ENCODE measurements at places on chromosomes 4 and X.
A peak's percentile ranks its signal among the peaks of the same experiment; 100 is the strongest.

- no peak for DNase-seq
These were observed at the start of gene GLRB for GRCh38 chr4:157075811-157076577. GLRB (plus strand) TSS chr4:157076150; CDS start chr4:157078025, 1,875 bp downstream.

- no peak for DNase-seq
These were observed 186.2 kb downstream of the STIM2 start for GRCh38 chr4:27046851-27047250.

DNA sequence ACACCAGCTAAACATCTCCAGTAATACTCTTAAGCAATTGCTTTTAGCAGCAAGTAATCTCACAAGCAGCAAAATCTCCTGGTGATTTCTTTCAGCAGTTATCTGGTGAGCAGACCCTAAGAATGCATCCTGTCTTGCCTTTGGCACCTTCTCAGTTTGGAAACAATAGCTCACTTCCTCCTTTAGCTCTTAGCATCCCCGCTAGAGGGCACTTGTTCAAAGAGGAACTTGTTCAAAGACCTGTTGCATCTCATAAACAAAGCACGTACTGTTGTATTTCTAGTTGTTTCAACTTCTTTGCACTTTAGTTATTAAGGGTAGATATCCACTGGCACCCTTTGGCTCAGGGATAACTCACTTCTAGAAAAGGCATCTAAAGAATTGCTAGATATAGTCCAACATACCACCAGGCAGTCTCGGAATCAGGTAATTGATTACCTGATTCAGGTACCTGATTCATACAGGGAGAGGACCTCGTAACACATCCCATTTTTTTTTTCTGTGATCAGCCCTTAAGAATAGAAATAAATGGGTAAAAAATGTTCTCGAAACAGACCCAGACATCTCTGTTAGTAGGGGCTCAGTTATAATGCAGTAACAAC lies 81.9 kb upstream of the QRFPR start:
- no peak for DNase-seq

GRCh38 chr4:184376126-184376838 lies 98.1 kb downstream of the IRF2 start:
- DNase-seq: no peak

DNA sequence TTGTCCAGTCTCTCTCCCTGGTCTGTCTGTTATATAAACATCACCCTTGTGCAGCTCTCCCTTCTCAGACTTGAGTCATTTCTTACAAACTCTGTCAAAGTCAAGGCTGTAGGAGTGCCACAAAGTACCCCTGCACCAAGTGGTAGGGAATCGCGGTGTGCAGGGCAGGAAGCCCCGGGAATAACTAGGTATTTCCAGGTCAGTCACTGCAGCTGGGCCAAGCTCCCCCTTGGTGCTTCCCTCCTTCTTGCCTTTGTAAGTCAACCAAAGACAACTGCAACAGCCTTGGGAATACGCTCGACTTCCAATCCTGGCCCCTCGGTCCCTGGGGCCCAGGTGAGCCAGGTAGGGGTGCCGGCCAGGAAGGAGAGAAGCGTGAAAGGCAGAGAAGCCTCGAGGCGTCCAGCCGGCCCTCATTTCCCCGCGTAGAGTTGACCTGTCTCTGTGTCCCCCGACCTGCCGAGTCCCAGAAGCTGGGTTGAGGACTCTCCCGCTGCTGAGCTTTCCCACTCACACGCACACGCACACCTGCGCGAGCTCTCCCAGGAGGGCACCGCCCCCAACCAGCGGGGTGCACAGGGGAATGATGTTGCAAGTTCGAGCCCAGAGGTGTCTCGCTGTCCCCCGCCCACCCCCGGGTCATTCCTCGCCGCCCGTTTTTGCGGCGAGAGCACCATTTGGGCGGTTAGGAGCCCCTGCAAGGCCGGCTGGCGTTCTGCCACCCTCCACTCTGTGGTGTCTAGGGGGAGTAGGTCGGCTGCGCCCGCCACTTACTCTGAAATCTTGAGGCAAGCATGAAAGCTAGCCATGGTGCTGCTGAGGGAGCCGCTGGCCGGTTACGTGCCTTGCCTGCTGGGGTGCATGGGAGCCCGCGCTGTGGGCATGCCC lies 22.8 kb upstream of the KIAA1210 start:
- no peak for DNase-seq

DNA sequence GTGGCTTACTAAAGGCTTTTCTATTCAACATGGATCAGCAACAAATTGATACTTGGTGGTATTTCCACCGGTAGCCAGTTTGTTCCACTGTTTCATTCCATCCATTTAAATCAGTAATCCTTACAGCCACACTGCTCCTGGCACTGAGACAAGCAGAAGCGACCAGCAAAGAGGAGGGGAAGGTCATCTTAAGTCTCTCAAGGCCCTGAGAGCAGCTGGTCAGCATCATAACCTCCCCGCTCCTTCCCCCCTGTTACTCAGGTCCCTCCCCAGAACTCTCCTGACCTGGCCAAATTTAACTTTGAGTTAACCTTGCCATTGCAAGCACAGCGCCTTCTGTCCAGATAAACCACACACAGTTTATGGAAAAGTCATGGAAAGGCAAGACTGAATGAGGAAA lies 331.3 kb upstream of the KLF3 start:
- no peak for DNase-seq

DNA sequence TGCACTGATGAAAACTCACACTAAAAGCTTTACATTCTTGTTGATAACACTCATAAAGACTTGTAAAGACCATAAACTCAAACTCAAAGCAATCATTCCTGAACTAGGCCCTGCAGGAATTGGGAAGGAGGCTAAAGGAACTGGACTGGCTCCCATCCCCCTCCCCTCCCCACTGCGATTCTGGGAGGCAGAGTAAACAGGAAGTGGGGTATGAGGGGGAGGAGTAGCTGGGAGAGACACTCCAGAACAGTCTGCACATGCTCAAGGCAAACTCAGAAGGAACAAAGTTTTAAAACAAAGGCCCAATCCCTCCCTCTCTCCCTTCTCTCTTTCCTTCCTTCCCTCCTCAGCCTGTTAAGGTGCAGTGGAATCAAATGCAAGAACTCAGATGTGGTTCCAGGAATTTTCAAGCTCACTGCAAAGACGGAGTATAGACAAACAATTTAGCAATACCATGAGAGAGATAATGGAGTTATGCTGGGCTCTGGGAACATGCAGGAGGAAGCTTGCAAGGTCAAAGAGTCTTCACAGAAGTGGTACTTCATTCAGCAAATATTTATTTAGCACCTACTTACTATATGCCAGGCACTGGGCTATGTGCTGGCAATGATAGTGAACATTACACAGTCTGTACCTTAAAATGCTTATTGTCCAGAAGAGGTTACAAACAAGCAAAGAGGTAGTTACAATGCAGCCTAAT lies 15.9 kb downstream of the MID1IP1 start:
- peak; percentile 34 for DNase-seq

GRCh38 chr4:90002441-90003062 lies 107.9 kb downstream of the MMRN1 start:
- DNase-seq: no peak

- no peak for DNase-seq
These were observed 29.1 kb downstream of the MAGED1 start for GRCh38 chrX:51922561-51922960.

DNA sequence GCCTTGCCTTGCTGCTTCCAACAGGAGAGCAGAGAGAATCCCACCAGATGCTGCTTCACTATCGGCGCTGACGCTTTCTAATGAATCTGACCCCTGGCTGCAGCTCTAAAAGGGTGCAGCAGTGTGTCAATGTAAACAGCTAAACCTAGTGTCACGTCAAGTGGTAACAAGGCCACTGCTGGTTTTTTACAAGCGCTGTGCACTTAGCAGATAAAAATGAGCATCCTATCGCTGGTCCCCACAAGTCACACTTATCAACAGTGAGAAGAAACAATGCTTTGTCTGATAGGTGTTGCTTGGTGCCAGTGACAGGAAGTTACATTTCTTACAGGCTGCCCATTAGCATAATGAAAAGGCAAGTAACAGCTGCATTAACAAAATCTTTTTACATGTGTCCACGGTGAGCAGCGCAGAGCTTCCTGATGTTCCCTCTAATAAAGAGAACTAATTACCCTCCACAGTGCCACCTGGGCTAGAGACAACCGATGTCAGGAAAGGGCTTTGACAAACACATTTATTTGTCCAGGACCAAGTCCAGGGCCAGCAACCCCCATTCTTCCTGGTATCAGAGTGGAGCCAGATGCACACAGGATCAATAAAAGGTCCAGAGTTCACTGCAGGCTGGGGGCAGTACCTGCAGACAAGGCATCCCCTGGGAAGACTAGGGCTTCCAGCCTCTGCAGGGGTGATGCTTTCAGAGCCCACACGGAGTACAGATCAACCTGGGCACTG lies 176.0 kb downstream of the MGST2 start:
- no peak for DNase-seq

DNA sequence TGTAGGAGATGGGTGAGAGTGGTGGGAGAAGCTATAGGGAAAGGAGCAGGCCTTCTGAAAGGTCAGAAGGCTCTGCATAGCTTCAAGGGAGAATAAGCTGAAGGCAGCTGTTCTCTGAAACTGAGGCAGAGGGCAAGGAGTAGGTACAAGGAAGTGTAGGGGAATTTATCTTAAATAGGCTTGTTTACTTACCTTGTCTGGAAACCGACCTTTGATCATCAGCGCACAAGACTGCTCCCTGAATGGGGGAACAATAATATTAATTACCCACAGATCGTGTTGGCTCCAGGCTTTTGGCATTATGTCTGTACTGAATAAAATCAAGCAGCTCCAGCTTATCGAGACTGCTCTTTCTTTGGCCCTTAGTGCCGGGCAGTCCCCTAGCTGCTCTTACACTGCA lies 175.5 kb upstream of the MAGEB16 start:
- no peak for DNase-seq

DNA sequence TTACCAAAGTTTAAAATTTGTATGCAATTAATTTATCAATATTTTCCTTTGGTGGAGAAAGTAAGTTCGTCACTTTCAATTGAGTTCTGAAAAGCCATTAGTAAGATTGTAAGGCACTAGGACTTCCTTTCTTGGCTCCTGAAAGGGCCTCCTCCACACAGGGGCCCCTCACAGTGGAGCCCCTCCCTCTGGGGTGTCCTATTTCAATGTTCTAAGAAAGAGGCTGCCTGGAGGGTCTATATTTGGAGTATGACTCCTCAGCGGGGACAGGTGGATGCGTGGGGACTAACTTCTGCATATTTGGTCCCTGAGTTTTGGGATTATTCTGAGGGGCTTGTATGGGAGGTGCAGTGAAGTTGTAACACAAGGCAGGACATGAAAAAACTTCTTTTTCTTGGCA lies 1.6 kb upstream of the ARMCX4 start:
- no peak for DNase-seq

DNA sequence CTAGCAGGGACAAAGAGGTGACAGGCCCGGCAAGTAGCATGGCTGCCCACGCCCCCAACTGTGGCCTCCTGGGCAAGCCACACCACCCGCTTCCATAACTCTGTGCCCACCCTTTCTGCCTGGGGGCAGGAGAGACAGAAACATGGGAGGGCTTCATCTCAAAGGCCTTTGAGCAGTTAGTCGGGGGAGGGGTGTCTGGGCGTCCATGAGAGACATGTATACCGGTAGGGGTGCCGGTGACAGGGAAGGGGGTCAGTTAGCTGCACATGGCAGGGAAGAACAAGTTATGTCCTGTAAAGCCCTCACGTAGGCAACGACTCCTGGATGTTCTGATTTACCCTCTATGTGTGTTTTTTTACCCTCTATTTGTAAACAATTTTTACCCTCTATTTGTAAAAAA lies 9.3 kb downstream of the PDZD4 start:
- DNase-seq: no peak

GRCh38 chr4:108036213-108036612 lies 46.5 kb downstream of the HADH start:
- no peak for DNase-seq

- DNase-seq: no peak
These were observed 35.7 kb downstream of the LDB2 start for GRCh38 chr4:16862697-16863096.

- no peak for DNase-seq
These were observed 102.6 kb upstream of the C1GALT1C1 start for GRCh38 chrX:120732461-120732860.

DNA sequence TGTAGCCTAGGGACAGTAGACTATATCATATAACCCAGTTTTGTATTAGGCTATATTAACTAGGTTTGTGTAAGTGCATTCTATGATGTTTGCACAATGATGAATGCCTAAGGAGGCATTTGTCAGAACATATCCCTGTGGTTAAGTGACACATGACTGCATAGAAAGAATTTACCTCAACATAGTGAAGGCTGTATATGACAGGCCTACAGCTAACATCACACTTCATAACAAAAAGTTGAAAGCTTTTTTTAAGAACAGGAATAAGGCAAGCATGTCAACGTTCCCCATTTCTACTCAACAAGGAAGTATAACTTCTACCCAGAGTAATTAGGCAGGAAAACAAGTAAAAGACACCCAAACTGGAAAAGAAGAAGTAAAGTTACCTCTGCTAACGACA lies 165.9 kb upstream of the NDST4 start:
- DNase-seq: no peak

- DNase-seq: no peak
These were observed 180.3 kb upstream of the PPARGC1A start for GRCh38 chr4:24070117-24070516.

DNA sequence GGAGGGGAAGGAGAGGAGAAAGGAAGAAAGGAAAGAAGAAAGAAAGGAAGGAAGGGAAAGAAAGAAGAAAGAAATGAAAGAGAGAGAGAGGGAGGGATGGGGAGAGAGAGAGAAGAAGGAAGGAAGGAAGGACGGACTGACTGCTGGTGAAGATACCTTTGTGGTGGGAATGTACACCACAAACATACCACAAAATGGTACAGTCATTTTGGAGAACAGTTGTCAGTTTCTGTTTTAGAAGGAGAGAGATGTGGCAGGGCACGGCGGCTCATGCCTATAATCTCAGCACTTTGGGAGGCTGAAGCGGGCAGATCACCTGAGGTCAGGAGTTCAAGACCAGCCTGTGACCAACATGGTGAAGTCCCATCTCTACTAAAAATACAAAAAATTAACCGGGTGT lies 40.0 kb upstream of the SHISA3 start:
- DNase-seq: no peak

DNA sequence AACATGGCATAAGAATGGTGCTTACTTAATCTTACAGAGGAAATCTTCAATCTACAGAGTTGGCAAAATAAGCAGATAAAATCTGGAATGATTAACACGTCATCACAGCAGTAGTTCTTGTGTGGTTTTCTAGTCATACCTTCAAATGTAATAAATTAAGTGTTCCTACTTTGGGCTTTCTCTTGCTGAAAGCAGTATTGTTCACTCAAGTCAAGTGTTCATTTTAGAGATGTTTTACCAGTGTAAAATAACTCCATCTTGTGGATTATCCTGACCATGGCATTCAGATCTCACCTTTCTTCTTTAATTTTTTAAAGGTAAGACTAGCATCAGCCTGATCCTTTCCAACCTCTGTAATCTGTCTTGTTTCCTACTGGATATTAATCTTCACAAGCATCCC lies 72.9 kb downstream of the ADAMTS3 start:
- no peak for DNase-seq

GRCh38 chrX:9362363-9362928 lies 102.4 kb upstream of the TBL1X start:
- DNase-seq: no peak

- DNase-seq: no peak
These were observed 1.8 kb downstream of the PRDM8 start for GRCh38 chr4:80199004-80199560.

DNA sequence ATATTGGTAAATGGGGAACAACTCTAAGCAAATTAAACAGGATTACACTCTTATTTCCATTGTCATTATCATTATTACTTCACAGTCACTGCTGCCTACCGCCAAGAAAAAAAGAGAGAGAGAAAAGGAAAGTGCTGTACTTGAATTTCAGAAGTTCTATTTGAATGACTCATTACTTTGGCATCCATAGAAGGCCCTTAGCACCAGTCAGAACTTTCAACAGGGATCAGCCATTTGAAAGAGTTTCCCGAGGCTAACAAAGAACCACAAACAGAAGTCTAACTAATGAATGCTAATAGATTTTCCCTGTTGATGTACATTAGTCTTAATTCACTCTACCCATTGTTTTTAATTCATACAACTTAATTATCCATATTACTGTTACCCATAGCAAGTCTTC lies 116.3 kb downstream of the SHROOM4 start:
- no peak for DNase-seq

All from heart right ventricle (tissue), 16 donors.